Endothelial cell (in vitro differentiated cells): ENCODE measurements at places on chromosomes 12 and 14. TPM values are rescaled to one million over a fixed set of nuclear protein-coding genes. Genes with fewer than 3 reads are reported as not detected.

DNA sequence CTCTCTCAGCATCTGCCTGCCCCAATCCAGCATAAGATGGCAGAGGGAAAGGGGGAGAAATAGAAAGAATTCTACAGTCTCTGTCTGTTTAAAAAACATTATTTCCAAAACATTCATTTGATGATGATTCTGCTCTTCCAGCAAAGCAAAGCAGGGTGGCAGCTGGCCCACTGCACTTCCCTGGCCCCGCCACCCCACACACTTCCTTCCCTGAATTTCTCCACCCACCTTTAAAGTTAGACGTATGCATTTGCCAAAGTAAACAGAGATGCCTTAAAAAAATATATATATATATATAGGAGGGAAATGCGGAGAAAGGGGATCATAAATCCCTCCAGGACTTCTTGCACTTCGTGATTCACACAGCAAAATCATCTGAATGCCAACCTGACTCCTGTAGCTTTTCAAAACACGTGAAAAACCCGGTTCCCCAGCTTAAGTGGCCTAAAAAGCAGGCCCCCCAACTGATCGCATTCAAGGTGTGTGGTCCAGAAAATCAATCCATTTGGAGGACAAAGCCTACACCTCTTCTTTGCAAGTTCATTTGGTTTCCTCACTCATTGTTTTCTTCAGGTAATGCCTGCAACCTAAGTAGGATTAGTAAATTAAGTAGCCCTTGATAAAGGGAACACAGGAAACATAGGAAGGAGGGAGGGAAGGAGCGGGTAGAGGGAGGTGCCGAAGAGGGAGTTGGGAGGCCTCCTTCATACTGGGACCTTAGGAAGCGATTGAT lies 68.8 kb downstream of the LLPH start:
- H3K36me3 ChIP-seq, result no peaks in the 10 kb centered on the region
- H3K27ac ChIP-seq, result no peak overlapping the region
- H3K4me3 ChIP-seq, result no peak overlapping the region
- peaks cover 10% of the 10 kb centered on the region for H3K4me1 ChIP-seq

DNA sequence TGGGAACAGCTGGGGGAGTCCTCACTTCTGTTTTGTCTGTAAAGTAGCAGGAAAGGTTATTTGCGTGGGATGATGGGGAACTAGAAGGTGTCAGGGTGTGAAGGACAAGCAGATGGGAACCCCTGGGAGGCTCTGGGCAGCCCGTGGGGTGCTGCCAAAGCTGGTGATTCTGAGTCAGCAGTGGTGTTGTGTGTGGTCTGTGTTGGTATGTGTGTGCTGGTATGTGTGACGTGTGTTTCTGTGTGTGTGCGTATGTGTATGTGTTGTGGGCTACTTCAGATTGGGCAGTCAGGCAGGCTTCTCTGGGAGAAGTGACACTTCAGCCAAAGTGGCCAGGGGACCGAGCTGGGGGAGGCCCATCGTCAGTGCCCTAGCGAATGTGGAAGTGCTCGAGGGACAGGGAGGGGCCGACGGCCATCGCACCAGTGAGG lies 15.3 kb upstream of the BDKRB2 start:
- H3K4me1 ChIP-seq, result peaks cover 2% of the 10 kb centered on the region
- DNase-seq, result no peak
- no peaks in the 10 kb centered on the region for H3K36me3 ChIP-seq
- H3K27ac ChIP-seq, result no peak overlapping the region
- peaks cover 10% of the 10 kb centered on the region for H3K27me3 ChIP-seq

GRCh38 chr14:34363733-34364134 lies 98.3 kb downstream of the SPTSSA start:
- no peak for DNase-seq
- no peaks in the 10 kb centered on the region for H3K27me3 ChIP-seq
- peaks cover 7% of the 10 kb centered on the region for H3K4me1 ChIP-seq
- H3K4me3 ChIP-seq, result no peak overlapping the region

Gene LBHD2
- total RNA-seq, result not detected

Gene PMEL
- total RNA-seq, result 136 TPM

Gene RNF212B
- not detected for total RNA-seq

Gene TGM1
- 1.7 TPM for total RNA-seq

Gene FAM186B
- total RNA-seq, result 1.9 TPM

Gene PTHLH
- total RNA-seq, result 4.7 TPM

Gene GPD1
- total RNA-seq, result not detected

Gene PIWIL1
- total RNA-seq, result not detected
